ENCODE measurements at places on chromosomes 3 and 15. TPM values are rescaled to one million over a fixed set of nuclear protein-coding genes. Genes with fewer than 3 reads are reported as not detected.

- no peak overlapping the region for H3K4me3 ChIP-seq
- peaks cover 19% of the 10 kb centered on the region for H3K4me1 ChIP-seq
- 0 out of 2 replicates have a peak, but pooled peaks cover 2% of the 10 kb centered on the region for H3K36me3 ChIP-seq
- H3K27me3 ChIP-seq: no peaks in the 10 kb centered on the region
- no peak overlapping the region for H3K27ac ChIP-seq
- DNase-seq: no peak
Measured at GRCh38 chr15:57150066-57150865, 226.0 kb upstream of the CGNL1 start.

DNA sequence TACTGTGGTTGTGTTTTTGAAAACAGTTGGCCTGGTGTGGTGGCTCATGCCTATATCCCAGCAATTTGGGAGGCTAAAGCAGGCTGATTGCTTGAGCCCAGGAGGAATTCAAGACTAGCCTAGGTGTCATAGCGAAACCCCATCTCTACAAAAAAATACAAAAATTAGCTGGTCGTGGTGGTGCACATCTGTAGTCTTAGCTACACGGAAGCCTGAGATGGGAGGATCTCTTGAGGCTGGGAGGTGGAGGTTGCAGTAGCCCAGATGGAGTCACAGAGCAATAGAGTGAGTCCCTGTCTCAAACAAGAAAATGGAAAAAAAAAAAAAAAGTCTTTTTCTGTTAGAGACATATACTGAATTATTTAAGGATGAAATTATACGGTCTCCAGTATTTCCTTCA, 14.7 kb upstream of the LRRFIP2 start:
- DNase-seq: no peak
- H3K4me3 ChIP-seq: no peak overlapping the region
- H3K4me1 ChIP-seq: no peaks in the 10 kb centered on the region
- H3K27me3 ChIP-seq: no peaks in the 10 kb centered on the region

DNA sequence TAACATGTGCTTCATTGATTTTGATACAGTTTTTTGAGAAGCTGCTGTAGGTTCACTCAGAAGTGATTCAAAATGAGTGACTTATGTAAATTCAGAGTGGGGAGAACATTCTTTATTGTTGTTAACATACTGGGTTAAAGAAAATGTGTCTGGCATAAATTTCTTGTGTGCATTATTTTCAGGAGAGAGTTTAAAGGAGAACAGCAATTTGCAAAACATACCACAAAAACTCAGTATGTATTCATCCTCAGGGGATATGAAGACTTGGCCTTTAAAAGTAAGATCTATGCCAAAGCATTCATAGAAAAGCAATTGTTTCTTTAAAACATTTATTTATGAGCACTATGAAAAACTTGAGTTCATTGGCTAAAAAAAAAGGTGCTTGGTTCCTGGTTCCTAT, 1089.8 kb downstream of the ROBO2 start:
- no peak overlapping the region for H3K4me3 ChIP-seq
- H3K27ac ChIP-seq: no peak overlapping the region
- no peak for DNase-seq

GRCh38 chr3:20924646-20925385, 738.8 kb upstream of the SGO1 start:
- no peaks in the 10 kb centered on the region for H3K27me3 ChIP-seq
- H3K36me3 ChIP-seq: no peaks in the 10 kb centered on the region
- no peak for DNase-seq
- no peak overlapping the region for H3K4me3 ChIP-seq

DNA sequence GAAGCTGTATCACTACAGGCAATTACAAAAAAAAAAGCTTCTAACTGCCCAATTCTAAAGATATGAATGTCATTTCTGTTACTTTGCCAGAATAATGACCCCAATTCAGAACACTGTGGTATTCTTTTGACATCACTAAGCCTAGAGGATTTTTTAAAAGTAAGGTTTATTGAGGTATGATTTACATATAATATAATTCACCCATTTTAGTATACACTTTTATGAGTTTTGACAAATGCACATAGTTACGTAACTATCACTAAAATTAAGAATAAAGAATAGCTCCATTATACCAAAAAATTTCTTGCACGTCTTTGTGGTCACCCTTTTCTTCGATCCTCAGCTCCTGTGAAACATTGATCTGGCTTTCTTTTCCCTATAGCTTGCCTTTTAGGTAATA, 74.0 kb upstream of the PLSCR5 start:
- H3K27me3 ChIP-seq: no peaks in the 10 kb centered on the region
- no peak overlapping the region for H3K27ac ChIP-seq
- no peak for DNase-seq
- no peaks in the 10 kb centered on the region for H3K4me1 ChIP-seq
- H3K36me3 ChIP-seq: no peaks in the 10 kb centered on the region

Gene PIF1
- total RNA-seq: 36.9 TPM

Gene TIGIT
- total RNA-seq: 0.85 TPM
